ENCODE measurements at places on chromosomes 12 and 14. TPM values are rescaled to one million over a fixed set of nuclear protein-coding genes. Genes with fewer than 3 reads are reported as not detected.

GRCh38 chr12:124109760-124110159 lies 136.7 kb downstream of the ZNF664 start:
- no peak overlapping the region for H3K4me3 ChIP-seq
- no peak overlapping the region for H3K27ac ChIP-seq
- DNase-seq = no peak
- H3K4me1 ChIP-seq = no peaks in the 10 kb centered on the region
- H3K27me3 ChIP-seq = peaks cover 5% of the 10 kb centered on the region

GRCh38 chr14:103199124-103199523 lies 75.9 kb downstream of the TNFAIP2 start:
- no peak for DNase-seq
- no peaks in the 10 kb centered on the region for H3K4me1 ChIP-seq
- no peaks in the 10 kb centered on the region for H3K36me3 ChIP-seq
- H3K27ac ChIP-seq = no peak overlapping the region
- H3K27me3 ChIP-seq = peaks cover 15% of the 10 kb centered on the region

- peak; percentile 96 for DNase-seq
- H3K27me3 ChIP-seq = no peaks in the 10 kb centered on the region
- peak overlapping the region; percentile 99 for H3K27ac ChIP-seq
These were observed 5.4 kb upstream of the IRF2BPL start for GRCh38 chr14:77033622-77034589.

DNA sequence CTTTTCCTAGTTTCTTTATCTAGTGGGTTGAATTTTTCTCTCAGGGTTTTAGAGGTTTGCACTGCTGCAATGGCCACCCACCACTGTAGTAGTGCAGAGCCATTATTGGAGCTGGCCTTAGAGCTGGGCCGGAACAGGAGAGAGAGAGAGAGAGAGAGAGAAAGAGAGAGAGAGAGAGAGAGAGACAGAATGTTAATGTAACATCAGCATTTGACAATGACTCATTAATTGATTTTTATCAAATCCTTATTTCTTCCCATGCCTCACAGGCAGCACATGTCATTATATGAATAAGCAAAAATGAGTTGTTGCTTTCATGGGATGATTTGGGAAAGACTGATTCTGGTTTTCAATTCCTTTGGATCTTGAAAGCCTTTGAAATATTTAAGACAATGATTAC lies 76.3 kb upstream of the PPP4R3A start:
- no peaks in the 10 kb centered on the region for H3K4me1 ChIP-seq
- H3K4me3 ChIP-seq = no peak overlapping the region
- no peak for DNase-seq
- peaks cover 4% of the 10 kb centered on the region for H3K27me3 ChIP-seq
- H3K36me3 ChIP-seq = no peaks in the 10 kb centered on the region

DNA sequence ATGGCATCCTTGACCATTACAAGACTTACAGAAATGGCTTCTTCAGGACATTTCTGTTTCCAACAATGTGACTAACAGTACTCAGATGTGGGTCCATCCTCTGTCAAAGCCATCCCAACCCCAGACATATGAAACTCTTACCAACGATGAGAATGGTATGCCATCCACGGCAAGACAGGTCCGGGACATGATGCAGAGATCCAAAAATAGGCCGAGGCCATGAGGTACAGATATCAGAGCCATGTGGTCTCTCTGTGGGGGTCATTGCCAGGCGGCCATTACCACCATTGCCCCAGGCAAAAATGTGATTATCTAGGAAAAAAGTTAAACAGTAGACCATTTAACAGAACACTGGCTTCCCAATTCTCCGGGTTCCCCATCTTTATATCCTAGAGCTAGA lies 27.5 kb downstream of the ZC2HC1C start:
- no peak for DNase-seq
- H3K36me3 ChIP-seq = peaks cover 52% of the 10 kb centered on the region
- H3K27me3 ChIP-seq = no peaks in the 10 kb centered on the region
- H3K4me3 ChIP-seq = no peak overlapping the region

DNA sequence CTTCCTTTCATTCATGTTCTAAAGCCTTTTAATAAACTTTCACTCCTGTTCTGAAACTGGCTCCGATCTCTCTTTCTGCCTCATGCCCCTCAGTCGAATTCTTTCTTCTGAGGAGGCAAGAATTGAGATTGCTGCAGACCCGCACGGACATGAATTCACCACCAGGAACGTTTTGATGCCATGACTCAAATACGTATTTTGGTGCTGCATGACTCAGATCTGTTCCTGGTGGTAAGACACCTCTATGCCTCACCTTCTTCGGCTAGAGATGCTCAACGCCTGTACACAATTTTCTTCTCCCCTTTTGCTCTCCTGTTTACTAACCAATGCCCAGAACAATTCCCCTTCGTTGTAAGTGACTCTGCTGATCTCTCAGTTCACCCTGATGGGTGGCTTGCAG lies 52.0 kb upstream of the RIMBP2 start:
- no peak for DNase-seq
- peaks cover 7% of the 10 kb centered on the region for H3K27me3 ChIP-seq
- no peak overlapping the region for H3K4me3 ChIP-seq
- H3K27ac ChIP-seq = no peak overlapping the region
- H3K36me3 ChIP-seq = no peaks in the 10 kb centered on the region

CCDC38 gene
- not detected for total RNA-seq

PCK2 gene
- total RNA-seq = 75.1 TPM

TTC9 gene
- total RNA-seq = 0.99 TPM

ZNF891 gene
- 2.1 TPM for total RNA-seq
